Daoy (cell line): ENCODE measurements at places on chromosomes 11 and 22. TPM values are rescaled to one million over a fixed set of nuclear protein-coding genes. Genes with fewer than 3 reads are reported as not detected.

DNA sequence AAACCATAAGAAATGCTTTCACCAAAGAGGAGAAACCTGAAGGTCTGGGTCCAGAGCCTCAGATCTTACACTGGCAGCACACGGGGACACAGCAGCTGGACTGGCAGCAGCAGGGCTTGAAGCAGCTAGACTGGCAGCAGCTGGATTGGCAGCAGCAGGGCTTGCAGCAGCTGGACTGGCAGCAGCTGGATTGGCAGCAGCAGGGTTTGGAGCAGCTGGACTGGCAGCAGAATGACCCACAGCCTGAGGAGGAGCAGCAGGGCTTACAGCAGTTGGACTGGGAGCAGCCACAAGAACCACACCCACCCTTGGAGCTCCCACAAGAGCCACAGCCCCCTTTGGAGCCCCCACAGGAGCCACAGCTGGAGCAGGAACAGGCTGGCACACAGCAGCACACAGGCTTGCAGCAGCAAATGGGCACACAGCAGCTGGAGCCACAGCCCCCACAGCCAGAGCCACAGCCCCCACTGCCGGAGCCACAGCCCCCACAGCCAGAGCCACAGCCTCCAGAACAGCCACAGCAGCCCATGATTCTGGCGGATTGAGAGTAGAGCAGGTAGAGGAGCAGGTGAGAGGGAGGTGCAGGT lies at the start of gene KRTAP5-11:
KRTAP5-11 (minus strand) TSS at position 567 of the 587 bp plus-strand sequence; CDS start at position 529, 38 bp downstream.
- no peak for DNase-seq

DNA sequence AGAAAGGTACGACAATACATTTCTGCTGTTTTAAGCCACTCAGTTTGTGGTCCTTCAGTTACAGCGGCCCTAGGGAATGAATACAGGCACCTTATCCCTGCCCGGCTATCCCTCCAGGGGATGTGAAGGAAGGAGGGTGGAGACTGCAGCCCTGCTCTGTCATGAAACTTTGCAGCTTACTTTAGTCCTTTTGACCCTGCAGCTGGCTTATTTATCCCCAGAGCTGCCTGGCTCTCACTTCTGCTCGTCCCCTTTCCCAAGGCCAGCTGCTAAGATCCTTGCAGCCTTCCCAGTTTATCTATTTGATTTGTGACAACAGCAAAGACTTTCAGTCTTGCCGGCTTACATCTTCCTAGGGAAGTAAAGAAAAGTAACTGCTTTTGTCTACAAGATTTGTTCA lies 55.2 kb downstream of the SC5D start:
- DNase-seq = no peak

DNA sequence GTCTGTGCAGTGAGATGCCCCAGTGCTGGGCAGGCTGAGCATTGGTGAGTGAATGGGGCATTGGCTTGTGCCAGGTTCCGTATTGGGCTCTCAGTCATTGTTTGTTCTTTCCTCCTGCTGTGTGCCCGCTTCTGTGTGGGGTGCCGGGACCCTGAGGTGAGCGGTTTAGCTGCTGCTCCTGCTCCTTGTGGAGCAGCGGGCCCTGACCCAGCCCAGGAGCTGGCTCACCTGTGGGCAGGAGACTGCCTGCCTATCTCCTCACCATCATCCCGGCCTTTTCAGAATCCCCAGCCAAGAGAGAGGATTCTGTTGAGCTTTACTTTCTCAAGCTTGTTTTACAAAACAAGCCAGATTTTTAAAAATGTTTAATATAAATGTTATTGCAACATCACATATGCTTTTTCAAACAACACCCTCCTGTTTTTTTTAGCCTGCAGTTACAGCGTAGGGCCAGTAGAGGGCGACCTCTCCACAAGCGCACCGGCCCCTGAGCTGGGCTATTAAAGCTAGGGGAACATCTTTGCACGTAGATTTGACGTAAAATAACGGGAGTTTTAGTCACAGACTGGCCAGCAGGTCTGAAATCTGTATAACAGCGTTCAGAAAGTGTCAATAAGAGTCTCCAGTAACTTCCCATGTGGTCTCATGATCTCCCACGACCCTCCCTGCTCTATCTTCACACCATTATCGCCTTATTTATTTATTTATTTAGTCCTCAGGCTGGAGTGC lies 25.1 kb upstream of the RELT start:
- peak; percentile 50 for DNase-seq

- DNase-seq = no peak
Observed at GRCh38 chr11:103069367-103069766, 22.6 kb downstream of the DCUN1D5 start.

NOX4 gene
- total RNA-seq = 2.7 and 6.8 TPM in 2 replicates

DNA sequence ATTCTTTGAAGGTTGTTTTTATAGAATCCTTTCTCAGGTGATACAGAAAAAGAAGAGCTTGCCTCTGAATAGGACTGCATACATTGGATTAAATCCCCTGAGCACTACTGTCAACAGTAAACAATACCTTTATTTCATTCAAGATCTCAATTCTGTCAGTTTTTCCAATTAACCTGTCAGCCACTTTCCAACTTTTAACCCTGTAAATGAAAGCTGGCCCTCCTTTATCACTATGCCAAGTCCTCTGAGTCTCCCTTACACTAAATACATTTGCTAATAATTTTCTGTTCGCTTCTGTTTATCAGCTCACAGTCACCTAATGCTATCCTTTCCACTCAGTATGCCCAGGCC lies 213.7 kb upstream of the ARHGAP42 start:
- no peak for DNase-seq

GRCh38 chr11:126357969-126358762 lies 2.7 kb downstream of the ST3GAL4 start:
- DNase-seq = no peak

HOATZ gene
- total RNA-seq = not detected in 2 replicates

MMP10 gene
- total RNA-seq = not detected in 2 replicates

SEPTIN3 gene
- total RNA-seq = 0.74 and 0.77 TPM in 2 replicates

DNA sequence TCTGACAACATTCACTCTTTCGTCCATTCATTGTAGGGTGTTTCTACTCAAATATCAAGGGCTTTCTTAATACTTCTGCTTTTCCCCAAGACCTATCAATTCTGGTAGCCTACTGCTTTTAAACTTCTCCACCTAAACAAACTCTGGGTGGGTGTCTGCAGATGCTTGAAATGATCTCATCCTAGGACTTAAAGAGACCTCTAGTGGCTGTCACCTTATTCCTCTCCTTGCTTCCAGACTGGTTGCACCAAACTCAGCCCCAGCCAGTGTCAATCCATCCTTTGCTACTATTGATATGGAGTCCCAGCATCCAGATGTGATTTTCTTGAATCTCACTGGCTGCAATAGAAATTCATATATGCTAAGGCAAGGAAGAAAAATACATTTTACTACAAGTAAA lies 274.7 kb downstream of the NXPE2 start:
- no peak for DNase-seq

DNA sequence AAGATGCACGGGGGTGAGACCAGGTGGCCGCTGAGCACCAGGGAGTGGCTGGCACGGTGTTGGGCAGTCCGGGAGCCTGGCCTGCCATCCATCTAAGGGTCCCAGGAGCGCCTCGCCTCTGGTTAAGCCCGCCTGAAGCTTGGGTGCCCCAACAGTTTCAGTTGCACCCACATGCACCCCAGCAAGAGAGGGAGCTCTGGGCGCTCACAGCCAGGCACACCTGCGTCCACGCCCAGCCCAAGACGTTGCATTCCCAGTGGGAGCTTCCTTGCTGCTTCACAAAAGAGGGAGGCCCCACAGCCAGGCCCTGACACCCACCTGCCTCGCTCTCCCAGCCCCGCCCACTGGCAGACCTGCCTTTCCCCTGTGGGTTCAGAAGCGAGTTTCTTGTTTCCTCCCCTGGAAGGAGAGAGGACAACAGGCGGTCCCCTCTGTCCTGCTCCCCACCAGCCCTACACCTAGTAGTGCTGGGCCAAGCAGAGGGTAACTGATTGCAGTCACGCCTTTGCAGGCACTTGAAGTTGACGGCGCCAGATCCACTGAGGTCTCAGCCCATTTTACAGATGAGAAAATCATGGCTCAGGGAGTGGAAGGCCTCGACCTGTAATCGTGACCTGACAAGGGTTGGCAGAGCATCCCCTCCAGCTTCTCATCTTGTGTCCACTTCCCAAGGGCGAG lies 35.4 kb downstream of the OSBPL5 start:
- DNase-seq = no peak

DNA sequence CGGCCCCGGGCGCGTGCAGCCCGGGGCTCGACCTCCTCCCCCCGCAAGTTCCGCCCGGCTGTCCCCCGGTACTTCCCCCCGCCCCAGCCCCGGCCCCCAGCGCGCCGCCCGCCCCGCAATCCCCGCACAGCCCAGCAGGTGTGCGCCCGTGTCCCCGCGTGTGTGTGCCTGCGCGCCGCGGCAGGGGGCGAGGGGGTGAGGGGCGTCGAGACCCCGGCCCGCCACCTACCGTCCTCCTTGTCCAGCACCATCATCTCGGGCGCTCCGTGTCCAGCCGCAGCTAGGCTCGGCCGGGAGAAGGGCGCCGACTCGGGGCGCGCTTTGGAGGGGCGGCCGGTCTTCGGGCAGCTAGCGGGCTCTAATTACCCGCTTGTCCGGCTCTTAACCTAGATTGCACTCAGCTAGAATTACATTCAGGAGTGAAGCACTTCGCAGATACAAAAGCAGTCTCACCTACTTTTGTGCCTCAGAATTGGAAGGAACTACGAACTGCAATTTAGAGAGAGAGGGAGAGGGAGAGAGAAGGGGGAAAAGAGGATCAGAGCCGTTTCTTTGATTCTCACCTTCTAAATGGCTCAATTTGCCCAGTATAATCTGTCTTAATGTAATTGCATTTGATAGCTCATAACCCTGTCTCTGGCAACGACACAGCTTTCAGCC lies 439 bp downstream of the LMO1 start:
- peak; percentile 21 for DNase-seq

SAA2 gene
- 3.0 TPM in 1 of 2 replicates, not detected in the other for total RNA-seq
